Cerebellar nuclear complex (tissue), 1 donor: ENCODE measurements at places on chromosomes 6 and 20.
A peak's percentile ranks its signal among the peaks of the same experiment; 100 is the strongest.

DNA sequence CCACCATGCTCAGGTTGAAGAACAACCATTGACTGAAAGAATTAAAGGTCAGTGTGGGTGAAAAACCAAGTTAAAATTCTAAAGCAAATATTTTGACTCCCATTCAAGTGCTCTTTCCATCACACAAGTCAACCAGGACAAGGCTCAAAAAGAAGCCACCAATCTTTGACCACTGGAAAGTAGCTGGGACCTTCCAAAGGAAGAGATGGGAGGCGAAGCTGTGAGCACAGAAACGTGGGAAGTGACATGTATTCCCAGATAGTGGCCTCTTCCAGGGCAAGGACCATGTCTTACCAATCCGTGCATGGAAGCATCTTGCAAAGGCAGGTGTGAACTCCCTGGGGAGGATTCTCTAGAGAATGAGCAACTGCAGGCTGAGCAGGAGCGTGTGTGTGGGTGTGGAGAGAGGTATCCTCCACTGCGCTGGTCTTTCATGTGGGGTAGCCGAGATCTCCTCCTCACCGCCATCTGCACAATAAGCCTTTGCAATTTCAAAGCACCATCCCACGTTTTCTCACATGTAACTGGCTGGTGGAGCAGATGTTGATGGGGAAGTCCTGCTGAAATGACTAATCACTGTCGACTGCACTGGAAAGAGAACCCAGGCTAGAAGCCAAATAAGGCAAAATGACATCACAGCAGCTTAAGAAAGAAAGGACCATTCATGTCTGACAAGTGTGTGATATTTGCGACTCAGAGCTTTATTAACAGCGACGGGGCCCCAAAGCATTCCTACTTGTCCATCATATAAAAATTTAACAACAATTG, 189.4 kb upstream of the RREB1 start:
- DNase-seq = no peak

DNA sequence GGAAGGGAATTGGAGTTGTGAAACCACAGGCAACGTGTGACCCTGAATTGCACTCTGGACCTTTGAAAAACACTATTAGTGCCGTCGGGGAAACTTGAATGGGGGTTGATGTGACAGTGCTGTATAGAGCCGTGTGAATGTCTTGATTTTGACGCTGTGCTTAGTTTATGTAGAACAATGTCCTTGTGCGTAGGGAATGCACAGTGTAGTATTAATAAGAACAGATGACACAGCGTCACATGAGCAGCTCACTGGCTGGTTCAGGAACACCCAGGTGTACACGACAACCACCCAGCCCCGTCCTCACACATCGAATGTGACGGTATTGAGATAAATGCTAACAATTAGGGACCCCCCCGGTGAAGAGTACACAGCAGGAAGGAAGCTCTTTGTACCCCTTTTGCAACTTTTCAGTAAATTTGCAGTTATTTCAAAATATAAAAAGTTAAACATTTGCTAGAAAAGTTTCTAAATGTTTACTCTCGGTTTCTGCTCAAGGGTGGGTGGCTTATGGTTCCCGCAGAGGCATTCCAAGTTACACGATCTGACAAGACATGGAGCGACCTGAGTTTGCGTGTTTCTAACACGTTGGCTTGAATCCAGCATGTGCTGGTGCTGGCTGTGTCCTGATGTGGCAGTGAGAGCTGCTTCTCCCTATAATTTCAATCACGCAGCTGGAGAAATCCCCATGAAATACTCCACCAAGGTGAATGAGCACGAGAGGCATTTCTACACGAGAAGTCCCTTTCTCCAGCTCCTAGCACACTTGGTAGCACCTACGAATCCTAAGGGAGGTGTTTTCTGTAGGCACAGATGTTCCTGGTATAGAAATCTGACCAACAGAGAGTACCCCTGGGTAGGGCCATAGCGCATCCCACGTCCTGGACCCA, 208.0 kb upstream of the EXOC2 start:
- no peak for DNase-seq

- DNase-seq = no peak
Observed at GRCh38 chr6:90610301-90610750, 23.5 kb upstream of the MAP3K7 start.

- no peak for DNase-seq
Observed at GRCh38 chr6:167409694-167410093, 84.8 kb downstream of the TTLL2 start.

DNA sequence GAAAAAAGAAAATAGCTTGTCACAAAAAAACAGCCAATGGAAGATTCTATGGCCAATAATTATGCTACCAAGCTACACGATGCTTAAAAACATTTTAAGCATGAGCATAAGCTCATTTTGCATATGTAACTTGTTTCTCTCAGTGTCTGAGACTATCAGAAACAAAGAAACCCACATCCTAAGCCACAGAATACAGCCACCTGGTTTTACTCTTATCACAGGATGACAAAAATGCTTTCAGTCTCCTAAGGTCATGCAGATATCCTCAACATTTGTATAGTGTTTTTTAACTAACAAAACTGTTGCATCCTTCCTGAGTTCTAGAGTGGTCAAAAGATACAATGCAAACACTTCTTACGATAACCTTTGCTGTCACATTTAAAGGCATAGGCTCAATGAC, 172.1 kb upstream of the RUNX2 start:
- DNase-seq = no peak

DNA sequence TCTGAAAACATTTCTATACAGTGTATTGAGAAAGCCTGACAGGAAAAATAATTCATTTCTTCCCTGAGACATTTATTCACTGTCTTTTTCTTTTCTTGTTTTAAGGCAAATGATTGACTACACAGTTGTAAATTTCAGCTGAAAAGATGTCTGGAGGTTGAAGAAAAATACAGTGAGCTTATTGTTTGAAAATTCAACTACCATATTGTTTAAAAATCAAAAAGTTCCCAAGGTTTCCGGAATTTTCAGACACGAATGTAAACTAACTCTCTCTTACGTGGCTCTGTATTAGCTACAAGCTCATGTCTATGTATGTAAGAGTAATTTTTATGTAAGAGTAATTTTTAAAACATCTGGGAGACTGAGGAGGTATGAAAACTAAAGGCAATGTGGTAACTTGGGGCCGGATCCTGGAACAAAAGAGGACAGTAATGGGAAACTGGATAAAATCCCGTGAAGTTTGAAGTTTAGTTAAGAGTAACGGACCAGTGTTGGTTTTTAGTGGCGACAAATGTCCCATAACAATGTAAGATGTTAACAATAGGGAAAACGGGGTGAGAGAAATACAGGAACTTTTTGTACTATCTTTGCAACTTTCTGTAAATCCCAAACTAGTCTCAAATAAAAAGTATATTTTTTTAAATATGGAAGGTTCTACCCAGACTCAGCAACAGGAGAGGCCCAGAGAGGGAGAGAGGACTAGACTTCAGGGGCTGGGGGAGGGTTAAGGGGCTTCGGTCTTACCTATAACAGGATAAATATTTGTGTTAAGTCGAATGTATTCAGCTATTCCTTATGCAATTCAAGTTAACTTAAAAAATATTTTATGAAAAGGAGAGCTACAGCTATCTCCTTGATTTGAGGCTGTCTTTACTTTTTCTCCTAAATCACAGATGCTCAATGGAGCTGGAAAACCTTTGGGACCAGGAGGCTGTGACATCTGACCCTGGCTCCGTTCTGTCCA, 1.3 kb downstream of the PTGIS start:
- DNase-seq = no peak

DNA sequence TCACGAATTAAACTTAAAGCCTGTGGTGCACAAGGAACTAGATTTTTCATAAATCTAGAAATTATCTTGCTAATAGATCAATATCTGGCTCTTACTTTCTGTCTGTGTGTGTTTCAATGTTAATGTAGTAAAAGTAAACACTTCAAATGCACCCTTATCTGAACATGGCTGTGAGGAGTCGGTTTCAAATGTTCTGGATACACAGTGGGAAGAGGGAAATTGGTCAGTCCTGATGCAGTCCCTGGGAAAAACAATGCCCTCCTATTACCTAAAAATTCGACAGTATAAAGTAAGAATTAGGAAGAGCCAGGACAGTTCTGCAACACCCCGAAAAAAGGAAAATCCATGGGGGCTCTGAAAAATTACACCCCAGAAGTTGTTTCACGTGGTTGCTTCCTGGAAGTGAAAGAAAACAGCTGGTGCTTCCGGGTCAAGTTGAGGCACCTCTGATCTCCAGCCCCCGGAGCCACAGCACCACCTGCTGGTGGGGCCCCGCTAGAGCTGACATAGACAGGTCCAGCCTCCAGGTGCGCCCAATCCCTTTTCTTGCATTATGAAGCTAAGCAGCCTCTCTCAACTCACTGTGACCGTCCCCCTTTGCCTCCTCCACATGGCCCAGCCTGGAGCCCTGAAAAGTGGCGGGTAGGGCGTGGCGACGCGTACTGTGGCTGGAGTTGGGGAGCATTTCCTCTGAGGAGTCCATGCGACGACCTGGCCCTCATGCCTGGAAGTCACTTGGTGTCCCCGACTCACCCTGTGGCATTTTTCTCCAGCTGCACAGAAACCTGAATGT, 8.3 kb downstream of the SEMG2 start:
- DNase-seq = no peak

DNA sequence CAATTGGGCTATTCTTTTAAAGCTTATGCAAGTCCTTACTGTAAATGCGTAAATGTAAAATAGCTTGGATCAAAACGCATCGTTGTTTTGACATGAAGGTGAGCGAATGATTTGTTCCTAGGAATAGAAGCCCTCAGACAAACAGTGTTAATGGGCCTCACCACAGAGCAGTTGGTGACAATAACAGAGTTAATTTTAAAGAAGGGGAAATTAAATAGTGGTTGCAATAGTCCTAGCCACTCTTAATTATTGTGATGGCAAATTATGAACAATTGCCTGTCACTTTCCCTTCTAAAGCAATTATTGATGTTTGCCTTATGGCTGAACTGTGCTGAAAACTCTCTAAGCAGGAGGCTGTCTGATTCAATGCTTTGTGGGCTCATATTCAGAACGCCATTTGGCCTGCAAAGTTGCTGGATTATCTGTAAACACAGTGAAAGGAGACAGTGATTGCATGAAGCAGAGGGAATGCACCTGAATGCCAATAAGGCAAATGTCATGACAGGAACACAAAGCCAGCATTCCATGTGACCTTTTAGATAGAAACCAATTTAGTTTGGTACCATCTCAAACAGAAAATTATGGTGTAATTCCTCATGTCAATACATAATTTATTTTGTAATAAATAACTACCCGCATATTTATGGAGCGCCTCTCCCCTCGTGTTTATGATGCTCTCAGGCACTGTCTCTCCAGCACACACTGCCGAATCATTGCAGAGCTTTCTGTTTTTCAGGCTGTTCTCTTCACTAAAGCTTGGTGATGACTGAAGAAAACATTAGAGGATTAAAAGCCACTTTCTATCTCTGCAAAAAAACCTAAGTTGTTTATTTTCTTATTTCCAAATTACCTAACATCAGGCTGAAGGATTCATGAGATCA, 387.5 kb downstream of the HACE1 start:
- peak; percentile 33 for DNase-seq

- no peak for DNase-seq
Observed at GRCh38 chr20:12660918-12661317, 347.9 kb upstream of the SPTLC3 start.

DNA sequence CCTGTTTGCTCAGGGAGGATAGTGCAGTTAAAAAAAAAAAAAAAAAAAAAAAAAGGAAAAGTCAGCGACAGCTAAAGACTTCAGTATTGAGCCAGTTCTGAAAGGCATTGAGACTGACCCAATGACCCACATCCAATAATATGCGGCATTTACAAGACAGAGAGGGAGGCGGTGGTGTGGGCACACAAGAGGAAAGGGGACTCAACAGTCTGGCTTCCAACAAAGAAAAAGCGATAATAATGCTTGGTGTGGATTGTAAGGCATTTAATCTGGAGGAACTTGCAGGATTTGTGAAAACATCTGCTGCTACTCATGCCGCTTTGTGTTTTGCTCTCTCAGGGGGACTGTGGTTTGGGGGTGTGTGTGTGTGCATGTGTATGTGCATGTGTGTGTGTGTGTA, 784.3 kb upstream of the CHD6 start:
- DNase-seq = no peak

DNA sequence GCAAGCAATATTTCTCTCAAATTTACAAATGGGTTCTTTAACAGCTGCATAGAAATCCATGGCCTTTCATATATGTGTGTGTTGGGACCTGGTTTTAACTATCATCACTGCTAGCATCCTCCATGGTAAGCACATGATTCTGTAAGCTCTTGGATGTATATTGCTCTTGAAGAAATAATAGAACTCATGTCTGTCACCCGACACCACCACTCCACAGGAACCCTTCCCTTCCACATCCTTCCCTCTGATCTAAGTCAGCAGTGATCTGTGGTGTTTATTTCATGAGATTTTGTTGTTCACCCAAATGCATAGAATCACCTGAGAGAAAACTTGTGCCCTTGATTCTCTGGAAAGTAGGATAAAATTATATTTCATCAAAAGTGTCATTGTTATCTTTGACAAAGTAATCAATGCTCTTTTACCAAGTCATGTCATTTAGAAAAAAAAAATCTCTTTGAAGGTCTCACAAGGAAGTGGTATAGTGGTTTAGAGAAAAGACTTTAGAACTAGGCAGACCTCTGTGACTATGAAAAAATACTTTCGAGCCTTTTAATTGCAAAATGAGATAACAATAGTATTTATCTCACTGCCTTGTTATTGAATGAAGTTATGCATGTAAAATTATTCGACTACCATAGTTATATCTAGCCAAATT, 649.8 kb upstream of the SLC35B3 start:
- no peak for DNase-seq

DNA sequence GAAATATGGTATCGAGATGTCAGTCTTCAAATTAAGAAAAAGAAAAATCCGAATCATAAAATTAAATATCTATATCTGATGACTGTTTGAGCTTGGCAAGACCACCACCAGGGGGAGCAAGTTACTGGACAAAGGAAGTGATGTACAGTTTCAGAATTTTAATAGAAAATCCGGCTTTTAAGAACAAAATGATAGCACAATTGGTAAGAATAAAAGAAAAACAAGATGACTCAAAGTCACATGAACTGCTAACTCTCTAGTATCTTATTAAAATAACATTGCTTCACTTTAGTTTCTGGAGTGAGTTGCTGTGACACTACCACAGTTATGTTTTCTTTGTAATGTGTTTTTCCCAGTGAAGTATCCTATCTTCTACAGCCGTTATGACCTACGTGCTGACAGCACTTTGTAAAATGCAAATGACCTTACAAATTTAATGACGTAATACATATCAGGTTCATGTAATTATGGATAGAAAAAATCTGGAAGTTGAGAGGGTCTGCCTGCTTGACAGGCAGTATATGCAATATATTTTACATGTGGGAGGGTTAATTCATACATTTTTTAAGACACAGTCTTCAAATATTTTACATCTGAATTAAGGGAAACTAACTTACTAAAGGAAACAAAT, 405.3 kb upstream of the HS3ST5 start:
- no peak for DNase-seq

DNA sequence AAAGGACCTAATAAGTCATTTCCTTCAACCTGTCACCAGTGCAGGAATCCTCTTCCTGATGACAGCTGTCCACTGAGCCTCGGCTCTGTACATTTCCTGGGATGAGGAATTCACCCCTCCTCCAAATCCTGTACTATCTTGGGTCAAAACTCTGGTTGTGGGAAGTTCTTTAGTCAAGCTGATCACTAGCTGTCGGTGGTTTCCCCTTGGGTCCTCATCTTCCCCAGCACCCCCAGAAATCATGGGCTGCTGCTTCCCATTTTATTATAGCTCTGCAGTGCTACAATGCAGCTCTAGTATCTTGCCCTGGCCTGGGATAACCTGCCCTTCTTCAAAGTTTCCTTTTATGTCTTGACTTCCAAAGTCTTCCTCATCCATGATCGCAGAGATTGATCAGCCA, 14.6 kb upstream of the ADA start:
- no peak for DNase-seq
